ENCODE measurements at places on chromosomes 7 and 10.
A peak's percentile ranks its signal among the peaks of the same experiment; 100 is the strongest.

DNA sequence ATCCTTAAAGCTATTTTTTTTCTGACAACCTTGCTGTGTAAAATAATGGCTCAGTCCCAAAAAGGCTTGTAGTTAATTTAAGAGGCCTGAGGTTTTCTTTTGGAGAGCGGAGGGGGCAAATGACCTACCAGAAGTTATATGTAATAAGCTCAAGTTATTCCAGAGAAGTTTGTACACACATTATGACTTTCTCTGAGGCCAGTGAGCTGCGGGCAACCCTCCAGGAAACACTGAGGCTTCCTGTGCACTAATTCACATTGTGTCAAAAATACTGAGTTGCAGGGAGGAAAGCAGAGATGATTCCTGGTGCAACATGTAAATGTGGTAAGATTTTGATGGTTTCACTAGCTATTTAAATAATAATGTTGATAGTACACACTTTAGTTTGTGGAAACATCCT is 188.6 kb downstream of the DIP2C start:
- H3K4me1 ChIP-seq: no peaks in the 10 kb centered on the region
- no peak for DNase-seq
- no peaks in the 10 kb centered on the region for H3K36me3 ChIP-seq
- no peaks in the 10 kb centered on the region for H3K27me3 ChIP-seq
- no peak overlapping the region for H3K4me3 ChIP-seq

DNA sequence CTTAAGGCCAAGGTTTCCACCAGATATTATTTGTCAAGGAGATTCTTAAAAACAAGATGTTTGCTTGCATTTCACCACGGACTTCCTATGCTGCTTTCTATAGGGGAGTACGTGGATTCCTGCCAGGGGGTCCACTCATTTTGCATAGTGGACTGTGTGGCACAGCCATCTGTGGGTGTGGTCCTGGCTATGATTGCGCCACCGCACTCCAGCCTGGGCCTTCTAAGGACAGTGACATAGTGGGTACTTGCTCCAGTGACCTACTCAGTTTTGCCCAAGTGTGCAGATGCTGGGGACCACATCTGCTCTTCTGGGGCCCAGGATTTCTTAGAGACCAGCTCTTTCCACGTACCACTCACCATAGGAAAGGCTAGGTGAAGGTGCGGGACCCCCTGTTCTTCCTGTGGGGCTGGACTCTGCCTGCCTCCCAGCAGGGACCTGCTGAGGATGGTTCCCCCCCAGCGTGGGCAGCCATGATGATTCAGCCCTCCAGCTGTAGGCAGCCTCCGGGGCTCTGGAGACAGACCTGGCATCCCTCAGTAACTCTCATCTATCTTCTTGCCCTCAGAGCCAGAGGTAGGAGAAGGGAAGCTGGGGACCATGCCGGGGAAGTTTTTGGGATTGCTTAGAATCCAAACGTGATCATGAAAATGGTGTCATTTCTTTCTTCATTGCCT is 42.9 kb downstream of the HK1 start:
- H3K27me3 ChIP-seq: no peaks in the 10 kb centered on the region
- no peak overlapping the region for H3K27ac ChIP-seq
- H3K4me1 ChIP-seq: peaks cover 38% of the 10 kb centered on the region

GRCh38 chr7:13327669-13328068 is 640.2 kb downstream of the ARL4A start:
- no peak overlapping the region for H3K4me3 ChIP-seq
- no peaks in the 10 kb centered on the region for H3K36me3 ChIP-seq

DNA sequence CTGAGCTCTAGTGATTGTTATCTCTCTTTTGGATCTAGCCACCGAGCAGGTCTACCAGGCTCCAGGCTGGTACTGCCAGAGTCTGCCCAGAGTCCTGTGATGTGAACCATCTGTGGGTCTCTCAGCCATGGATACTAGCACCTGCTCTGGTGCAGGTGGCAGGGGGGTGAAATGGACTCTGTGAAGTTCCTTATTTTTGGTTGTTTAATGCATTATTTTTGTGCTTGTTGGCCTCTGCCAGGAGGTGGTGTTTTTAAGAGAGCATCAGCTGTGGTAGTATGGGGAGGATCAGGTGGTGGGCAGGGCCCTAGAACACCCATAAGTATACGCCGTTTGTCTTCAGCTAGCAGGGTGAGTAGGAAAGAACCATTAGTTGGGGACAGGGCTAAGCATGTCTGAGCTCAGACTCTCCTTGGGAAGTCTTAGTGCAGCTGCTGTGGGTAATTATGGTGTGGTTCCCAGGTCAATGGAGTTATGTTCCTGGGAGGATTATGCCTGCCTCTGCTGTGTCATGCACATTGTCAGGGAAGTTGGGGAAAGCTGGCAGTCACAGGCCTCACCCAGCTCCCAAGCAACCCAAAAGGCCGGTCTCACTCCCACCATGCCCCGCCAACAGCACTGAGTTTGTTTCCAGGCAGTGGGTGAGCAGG is 81.8 kb downstream of the NPSR1 start:
- no peak overlapping the region for H3K27ac ChIP-seq
- no peaks in the 10 kb centered on the region for H3K36me3 ChIP-seq
- H3K4me3 ChIP-seq: no peak overlapping the region
- no peaks in the 10 kb centered on the region for H3K4me1 ChIP-seq
- H3K27me3 ChIP-seq: peaks cover 20% of the 10 kb centered on the region

DNA sequence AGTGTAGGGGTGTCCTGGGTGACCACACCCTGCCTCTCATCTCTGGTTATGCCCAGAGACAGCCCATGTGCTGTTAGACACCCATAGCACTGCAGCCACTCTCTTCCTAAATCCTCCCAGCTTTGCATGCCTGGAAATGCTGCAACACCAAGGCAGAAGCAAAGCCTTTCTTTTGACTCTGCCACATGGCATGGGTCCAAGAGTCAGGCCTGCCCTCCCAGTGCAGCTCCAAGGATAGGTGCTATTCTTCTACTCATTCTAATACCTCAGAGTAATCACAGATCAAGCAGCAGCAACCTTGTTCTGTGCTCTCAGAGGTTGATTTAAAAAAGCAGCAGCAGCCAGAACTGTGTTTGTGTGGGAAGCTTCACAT is 23.4 kb downstream of the FRMPD2 start:
- H3K27me3 ChIP-seq: no peaks in the 10 kb centered on the region
- H3K4me1 ChIP-seq: peaks cover 28% of the 10 kb centered on the region
- no peak for DNase-seq
- no peaks in the 10 kb centered on the region for H3K36me3 ChIP-seq
- H3K27ac ChIP-seq: no peak overlapping the region

GRCh38 chr10:74153123-74153522 is 2.1 kb downstream of the ADK start:
- peaks cover 27% of the 10 kb centered on the region for H3K4me1 ChIP-seq
- peak; percentile 71 for DNase-seq
- H3K36me3 ChIP-seq: no peaks in the 10 kb centered on the region
- no peaks in the 10 kb centered on the region for H3K27me3 ChIP-seq
- peak overlapping the region; percentile 69 for H3K4me3 ChIP-seq

- H3K27me3 ChIP-seq: no peaks in the 10 kb centered on the region
- no peak overlapping the region for H3K4me3 ChIP-seq
- peaks cover 45% of the 10 kb centered on the region for H3K4me1 ChIP-seq
- no peak overlapping the region for H3K27ac ChIP-seq
- no peaks in the 10 kb centered on the region for H3K36me3 ChIP-seq
These were observed 65.5 kb downstream of the GRB10 start for GRCh38 chr7:50717181-50717580.

Measured in PC-3 (cell line).